ENCODE measurements at places on chromosomes 6 and 20.

DNA sequence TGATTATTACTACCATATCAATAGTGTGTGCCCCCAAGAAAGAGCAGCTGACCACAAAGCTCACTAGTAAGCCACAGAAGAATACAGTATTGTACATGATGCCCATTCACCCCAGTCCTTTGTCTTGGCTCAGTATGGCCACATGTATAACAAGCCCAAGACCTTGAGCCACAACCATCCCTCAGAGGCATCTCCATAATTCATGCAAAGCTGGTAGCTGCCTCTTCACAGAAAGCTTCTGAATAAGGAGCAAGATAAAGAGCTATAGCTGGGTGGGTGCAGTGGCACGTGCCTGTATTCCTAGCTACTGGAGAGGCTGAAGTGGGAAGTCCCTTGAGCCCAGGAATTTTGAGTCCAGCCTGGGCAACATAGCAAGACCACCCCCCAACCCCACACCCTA, 4.8 kb upstream of the BTN1A1 start:
- DNase-seq = no peak

- DNase-seq = no peak
Observed at GRCh38 chr6:75296811-75297779, 12.5 kb upstream of the TMEM30A start.

DNA sequence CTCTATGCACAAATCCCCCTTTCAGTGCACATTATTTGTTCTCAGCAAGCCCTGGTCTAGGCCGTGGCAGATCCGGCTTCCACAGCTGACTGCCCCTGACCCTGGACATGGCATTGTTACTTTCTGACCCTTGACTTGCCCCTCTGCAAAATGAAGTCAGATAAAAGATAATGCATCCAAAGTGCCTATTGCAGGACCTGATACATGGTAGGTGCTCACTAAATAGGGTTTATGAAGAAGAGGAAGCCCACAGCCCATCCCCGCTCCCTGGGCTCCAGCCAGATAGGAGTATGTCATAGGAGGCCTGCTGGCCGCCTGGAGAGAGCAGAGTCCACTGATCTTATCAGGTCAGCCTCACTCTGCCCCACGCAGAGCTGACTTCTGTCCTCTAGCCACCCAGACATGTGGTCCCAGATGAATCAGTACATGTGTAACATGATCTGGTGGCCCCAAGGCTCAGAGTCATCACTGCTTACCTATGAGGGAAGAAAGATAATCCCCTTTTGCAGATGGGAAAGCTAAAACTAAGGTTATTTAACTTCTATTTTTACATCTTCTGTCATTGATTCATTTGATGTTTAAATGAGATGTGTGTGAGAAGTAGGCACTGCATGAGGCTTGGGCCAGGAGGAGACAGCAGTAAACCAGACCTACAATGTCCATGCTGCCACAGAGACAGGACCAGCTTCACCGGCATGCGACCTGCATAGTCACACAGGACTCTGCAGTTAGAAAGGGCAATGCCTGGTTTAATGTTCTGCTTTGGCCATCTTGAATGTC, 20.4 kb downstream of the MAFB start:
- DNase-seq = no peak

DNA sequence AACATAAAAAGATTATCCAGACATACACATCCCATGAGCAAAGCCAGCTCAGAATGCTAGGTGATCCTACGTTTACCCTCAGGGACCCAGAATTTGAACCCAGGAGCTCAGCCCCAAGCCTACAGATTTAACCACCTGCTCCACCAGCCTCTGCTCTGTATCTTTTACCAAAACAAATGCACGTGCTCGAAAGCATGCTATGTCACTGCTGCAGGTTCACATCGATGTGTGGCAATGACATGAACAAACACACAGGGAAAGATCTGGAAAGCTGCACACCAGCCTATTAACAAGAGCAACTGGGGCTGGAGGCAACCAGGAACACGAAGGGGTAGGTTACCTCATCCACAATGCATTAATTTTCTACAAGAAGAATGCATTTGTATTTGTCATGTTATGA, 32.1 kb downstream of the PREX1 start:
- no peak for DNase-seq

DNA sequence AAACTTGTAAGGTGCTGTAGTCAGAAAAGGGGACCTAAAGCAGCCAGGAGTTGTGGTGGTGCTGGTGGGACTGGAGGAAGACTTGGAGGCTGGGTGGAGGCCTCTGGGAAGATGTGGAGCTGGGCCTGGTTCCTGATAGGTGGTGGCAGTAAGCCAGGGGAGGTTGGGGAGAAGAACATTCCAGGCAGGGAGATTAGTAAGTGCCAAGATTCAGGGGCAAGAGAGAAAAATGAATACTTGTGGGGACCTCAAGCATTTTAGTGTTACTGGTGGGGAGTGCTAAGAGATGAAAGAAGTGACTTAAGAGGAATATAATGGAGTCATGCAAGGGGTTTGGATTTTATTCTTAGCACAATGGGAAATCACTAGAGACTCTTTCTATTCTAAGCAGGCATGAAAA, 79.0 kb upstream of the B3GAT2 start:
- no peak for DNase-seq

DNA sequence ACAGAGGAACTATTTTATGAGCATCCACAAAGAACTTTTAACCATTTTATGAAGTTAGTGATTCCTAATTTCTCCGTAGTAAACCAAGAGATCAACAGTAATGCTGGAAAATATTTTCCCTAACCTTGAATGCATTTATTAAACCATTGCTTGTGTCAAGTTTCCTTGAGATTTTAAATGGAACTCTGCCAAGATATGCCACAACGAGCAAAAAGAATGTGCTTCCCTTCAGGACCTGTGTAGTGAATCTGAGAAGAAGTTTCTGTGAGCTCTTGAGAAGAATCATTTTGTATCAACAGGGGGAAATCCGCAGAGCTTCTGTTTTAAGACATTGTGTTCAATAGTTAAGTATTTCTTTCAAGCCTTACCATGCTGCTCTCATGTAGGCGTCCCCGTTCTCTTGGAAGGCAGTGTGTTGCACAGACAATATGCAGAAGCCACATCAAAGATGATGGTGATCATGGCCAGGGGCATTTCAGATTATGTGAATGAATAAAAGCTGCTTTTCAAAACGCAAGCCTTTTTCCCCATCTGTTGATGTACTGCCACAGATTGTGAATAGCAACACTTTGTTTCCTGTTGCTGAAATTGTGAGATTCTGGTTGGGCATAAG, 439.8 kb downstream of the BMP2 start:
- DNase-seq = no peak

- no peak for DNase-seq
Observed at GRCh38 chr20:57651881-57652605, 31.8 kb upstream of the ZBP1 start.

DNA sequence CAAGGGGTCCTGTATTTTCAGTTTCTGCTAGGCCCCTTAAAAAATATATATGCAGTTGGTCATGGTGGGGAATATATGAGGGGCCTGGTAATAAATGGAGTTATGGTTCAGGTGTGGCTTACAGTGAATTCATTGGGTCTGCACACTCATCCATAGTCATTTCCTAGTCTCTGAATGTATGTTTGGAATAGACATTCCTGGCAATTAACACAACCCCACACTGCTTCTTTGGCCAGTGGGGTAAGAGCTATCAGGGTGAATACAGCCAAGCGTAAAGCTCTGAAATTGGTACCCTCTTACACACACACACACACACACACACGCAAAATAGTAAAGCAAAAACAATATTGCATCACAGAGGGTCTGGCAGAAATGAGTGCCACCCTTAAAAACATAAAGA, 56.5 kb downstream of the QRSL1 start:
- no peak for DNase-seq

- DNase-seq = no peak
Observed at GRCh38 chr6:33505548-33506370, 51.4 kb downstream of the ZBTB9 start.

DNA sequence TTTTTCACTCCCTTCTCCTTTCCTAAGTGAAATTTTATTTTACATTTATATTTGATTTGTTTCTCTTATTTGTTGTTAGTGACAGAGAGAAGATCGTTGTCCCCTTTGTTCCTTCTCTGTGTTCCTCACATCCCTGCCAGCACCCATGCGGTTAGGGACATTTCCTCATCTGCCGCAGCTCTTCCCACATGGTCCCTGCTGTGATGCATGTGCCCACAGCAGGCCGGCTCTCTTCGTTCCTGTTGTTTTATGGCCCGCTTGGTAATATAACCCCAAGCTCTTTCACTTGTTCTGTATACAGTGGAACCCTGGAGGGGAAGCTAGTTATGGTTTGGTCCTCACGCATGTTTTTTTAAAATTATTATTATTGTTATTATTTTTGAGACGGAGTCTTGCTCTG, 23.6 kb downstream of the DTD1 start:
- DNase-seq = no peak

GRCh38 chr6:17530321-17530835, 69.7 kb upstream of the FAM8A1 start:
- no peak for DNase-seq

DNA sequence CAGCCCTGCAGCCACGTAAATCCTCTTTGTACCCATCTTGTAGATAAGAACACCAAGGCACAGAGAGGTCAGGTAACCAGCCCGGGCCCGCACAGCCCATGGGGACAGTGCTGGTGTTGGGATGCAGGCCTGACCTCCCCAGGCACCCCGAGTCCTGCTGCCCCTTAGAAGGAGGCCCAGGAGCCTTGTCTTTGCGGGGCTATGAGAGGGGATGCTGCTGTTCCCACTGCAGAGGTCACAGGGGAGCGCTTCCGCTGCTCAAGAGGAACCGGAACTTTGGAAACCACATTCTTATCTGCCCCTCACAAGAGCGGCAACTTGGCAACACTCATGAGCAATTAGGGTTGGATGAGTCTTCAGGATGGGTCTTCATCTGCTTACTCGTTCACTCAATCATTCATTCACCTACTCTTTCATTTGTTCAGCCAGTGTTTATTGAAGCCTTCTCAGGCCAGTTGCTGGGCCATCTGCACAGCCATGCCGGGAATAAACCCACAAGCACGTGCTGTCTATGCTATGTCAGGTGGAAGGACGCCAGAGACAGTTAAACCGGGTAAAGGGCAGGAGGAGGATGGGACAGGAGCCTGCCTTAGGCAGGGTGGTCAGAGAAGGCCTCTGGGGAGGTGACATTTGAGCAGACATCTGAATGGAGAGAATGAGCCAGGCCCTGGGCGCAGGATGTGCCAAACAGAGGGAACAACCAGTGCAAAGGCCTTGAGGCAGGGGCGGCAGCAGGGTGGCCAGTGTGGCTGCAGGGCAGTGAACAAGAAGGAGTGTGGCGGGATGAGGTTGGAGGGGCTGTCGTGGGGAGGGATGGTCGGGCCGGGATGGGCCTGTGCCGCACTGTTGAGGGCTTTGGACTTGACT, 60.8 kb downstream of the RBM38 start:
- no peak for DNase-seq

DNA sequence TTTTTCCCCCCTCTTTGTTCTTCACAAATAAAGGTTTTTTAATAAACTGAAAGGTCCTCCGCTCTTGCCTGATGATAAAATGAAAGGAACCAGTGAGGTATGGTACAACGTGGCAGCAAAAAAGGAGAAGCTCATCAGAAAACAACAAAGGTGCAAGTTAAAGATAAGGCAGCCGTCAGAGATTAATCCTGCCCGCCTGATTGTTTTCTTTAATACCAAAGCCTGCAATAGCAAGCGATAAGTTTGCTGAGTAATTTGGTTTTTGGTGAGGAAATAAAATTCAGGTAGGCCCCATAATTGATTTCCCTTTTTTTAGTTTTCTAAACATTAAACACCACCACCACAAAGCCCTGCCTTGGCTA, 177.9 kb downstream of the MBOAT1 start:
- DNase-seq = no peak

- DNase-seq = no peak
Observed at GRCh38 chr6:124622351-124622750, 339.9 kb upstream of the RNF217 start.

DNA sequence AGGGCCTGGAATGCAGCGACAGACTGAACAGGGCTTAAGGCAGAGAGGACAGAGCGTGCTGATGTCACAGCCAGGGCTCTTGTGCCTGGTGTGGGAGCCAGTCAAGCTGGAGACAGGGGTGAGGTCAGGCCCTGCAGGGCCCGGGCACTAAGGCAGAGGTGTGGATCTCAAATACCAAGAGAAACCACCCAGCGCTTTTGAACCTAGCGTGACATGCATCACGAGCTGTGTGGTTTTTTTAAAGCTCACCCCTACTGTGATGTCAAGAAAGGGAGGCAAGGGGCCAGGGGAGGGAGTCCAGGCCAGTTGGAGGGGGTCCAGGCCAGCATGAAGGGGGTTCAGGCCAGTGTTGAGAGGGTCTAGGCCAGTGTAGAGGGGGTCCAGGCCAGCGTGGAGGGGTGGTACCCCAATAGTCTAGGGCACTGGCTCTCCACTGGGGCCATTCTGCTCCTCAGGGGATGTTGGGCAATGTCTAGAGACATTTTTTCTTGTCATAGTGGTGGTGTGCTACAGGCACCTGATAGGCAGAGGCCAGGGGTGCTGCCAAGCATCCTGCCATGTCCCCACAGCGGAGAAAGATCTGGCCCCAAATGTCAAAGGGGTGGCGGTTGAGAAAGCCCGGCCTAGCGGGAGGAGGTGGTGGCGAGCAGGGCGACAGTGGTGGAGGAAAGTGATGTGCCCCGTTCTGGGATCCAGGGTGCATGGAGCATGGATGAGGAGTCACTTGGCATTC, 42.6 kb downstream of the RBM38 start:
- no peak for DNase-seq

DNA sequence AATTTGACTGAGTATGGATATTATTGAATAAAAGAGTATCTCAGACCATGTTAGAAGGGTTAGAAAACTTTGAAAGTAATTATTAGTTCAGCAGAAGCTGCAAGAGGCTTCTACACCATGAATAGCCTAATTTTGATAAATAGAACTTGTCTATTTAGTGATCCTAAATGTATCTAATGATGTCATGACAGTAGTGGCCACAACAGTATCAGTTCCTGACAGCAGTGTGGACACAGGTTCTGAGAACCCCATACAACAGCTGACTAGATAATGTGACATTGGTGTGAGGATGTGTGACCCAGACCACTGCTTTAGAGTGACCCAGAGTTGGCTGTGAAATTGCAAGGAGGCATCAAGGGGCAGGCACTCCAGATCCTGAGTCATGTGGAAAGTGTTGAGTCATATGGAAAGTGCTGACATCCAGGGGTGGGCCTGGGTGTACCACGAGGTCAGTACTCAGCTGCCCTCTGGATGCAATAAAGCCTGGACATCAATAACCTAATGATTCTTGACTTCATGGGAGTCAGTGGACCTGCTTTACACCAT, 754.7 kb downstream of the DHX35 start:
- DNase-seq = no peak
